ENCODE measurements at places on chromosomes 3 and 15. TPM values are rescaled to one million over a fixed set of nuclear protein-coding genes. Genes with fewer than 3 reads are reported as not detected.

GRCh38 chr3:150840802-150841515 lies 64.3 kb downstream of the MINDY4B start:
- no peak for DNase-seq

DNA sequence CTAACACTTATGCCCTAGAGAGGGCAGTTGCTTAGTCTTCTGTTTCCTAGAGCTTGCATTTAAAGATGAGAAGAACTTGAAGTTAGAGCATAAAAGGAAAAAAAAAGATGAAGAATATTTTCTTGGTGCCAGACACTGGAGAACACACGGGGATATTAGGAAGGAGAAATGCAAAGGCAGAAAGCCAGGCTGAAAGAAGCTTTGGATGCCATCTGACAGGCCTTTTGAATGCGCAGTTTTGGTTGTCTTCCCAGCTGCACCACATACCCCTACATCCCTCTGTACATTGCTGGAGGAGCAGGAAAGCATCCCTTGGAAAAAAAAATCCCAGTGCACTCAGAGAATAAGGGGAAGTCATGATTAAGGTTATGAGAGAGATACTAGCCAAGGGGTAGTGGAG lies 378.9 kb downstream of the GAP43 start:
- DNase-seq, result no peak

PIGZ gene
- total RNA-seq, result 0.89 TPM

PEX5L gene
- total RNA-seq, result 0.99 TPM

DNA sequence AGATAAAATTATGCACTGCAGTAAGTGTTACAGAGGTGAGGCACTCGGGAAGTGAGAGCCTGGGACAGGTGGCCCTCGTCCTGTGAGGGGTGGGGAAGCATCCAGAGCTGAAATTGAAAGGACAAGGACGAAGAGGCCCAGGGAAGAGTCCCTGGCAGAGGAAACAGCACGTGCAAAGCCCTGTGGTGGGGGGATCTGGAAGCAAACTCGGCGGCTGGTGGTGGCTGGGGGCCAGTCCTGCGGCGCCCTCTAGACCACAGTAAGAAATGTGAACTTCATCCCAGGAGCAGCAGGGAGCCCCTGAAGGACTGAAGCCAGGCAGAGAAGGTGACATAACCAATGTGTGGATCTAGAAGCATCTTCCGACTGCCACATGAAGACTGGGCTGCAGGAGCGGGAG lies 42.8 kb downstream of the GRIP2 start:
- no peak for DNase-seq

DNA sequence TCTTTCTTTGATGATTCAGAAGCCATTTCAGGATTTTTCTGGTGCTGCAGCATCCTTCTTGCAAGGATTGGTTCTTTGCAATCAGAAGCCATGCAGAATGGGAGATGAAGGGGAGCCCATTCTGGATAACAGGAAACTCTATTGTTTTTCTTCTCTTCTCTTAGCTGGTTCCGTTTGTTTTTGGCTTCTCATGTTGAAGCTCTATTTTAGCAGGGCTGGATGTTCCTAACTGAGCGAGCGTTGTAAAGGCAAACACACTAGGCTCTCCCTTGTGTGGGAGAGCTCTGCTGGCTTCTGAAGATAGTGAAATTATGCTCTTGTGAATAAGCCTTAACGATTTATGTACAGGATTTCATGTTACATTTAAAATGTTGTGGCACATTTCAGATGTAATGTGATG lies 8.3 kb downstream of the CACNA1D start:
- no peak for DNase-seq

DNA sequence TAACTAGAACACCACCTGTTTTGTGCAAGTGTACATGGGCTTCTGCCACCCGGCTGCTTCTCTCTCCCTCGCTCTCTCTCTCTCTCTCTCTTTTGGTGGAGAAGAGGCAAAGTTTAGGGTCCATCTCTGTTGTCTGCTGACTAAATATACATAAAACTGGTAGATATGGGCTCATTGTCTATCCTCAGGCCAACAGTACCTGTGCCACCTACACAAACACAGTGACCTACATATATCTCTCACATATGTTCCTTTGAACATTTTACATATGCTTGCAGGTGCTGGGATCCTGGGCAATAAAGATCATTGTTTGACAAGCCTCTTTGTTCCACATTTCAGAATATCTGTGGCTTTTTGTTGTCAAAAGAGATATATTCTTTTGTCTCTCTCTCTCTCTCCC lies 256.3 kb upstream of the KCNH8 start:
- DNase-seq, result no peak

NEO1 gene
- 47.7 TPM for total RNA-seq

GRCh38 chr3:188286087-188286513 lies 132.1 kb downstream of the LPP start:
- DNase-seq, result peak; percentile 94

RAMAC gene
- total RNA-seq, result 54.5 TPM

MUSTN1 gene
- not detected for total RNA-seq

- peak; percentile 47 for DNase-seq
Observed at GRCh38 chr3:52220380-52221026, 4.9 kb downstream of the TLR9 start.

ZMYND10 gene
- 0.08 TPM for total RNA-seq

DNA sequence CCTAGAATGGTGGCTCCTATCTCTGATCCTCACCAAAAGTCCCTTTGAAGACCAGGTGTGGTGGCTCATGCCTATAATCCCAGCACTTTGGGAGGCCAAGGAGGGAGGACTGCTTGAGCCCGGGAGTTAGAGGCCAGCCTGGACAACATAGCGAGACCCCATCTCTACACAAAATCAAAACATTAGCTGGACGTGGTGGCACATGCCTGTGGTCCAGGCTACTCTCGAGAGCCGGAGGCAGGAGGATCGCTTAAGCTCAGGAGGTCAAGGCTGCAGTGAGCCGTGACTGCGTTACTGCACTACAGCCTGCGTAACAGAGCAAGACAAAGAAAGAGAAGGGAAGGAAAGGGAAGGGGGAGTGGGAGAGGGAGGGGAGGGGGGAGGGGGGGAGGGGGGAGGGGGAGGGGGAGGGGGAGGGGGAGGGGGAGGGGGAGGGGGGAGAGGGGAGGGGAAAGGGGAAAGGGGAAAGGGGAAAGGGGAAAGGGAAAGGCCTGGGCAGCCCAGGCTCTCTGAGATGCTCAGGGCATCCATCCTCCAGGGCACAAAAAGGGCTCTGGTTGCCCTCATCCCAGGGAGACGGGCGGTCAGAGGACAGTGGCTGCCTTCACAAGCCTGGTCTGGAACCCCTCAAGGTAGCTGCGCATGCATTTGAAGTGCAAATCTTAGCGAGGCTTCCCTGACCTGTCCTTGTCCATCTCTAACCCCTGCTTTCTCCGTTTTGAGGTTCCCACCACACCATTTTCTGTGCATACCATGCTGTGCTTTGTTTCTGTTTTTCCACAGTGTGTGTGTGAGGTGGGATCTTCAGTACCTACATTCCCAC lies 76.1 kb downstream of the LDHAL6B start:
- DNase-seq, result no peak

ACAN gene
- not detected for total RNA-seq

SEMA4B gene
- total RNA-seq, result 18.9 TPM

DOCK3 gene
- total RNA-seq, result 0.02 TPM

DNA sequence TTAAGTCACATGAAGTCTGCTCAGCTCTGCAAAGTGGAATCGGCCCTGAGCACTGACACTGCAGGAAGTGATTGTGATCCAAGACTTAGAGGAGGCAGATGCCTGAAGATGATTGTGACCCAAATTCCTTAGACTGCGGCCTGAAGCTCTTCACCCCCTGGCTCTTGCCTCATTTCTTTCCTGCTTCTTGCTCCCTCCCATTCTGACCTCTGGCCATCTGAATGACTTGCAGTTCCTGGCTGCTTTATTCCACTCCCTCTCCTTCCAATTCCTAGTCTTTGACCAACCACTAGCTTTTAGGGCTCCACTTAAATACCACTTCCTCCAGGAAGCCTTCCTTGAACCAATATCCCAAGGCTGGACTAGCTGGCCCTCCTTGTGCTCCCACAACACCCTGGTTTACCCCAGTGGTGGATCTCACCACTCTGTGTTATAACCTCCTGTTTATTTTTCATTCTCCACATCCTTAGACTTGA lies 9.9 kb upstream of the EPB42 start:
- no peak for DNase-seq

PYGO1 gene
- 7.8 TPM for total RNA-seq

- DNase-seq, result peak; percentile 6
Observed at GRCh38 chr3:44232407-44232806, 9.3 kb upstream of the TOPAZ1 start.

GHSR gene
- total RNA-seq, result not detected

DNA sequence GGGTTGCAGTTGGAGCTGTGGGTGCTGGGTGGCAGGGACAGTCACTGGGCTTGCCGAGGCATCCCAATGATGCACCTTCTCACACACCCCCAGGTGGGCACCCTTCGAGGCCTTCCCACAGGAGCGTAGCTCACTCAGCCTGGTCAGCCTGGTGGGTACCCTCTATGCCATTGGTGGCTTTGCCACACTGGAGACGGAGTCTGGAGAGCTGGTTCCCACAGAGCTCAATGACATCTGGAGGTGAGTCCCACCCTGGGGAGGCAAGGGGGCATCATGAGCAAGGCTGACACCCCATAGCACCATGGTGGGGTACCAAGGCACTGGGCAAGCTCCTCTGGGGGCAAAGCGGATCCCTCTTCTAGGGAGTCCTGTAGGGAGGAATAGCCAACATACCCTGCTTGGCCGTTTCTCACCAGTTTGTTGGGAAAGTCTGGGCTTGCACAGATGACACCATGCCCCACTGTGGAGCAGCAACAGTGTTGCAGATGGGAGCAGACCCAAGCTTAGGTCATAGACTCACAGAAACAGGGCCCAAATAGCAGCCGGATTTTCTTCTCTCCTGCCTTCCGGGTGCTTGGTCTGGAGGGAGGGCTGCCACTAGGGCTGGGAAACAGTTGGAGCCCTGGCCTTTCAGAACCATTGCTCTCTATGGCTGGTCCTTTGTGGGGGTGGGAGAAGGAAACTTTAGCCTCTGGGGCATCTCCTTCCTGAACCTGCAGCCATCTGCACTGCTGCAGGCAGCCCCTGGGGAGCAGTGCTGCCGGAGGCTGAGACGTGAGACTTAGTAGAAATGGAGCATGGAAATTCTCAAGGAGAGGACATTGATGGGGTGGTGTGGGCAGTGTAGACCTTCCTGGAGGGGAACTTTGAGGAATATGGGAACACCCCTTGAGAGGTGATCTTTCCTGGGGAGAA lies 5.7 kb downstream of the KLHL40 start:
- DNase-seq, result no peak

DNA sequence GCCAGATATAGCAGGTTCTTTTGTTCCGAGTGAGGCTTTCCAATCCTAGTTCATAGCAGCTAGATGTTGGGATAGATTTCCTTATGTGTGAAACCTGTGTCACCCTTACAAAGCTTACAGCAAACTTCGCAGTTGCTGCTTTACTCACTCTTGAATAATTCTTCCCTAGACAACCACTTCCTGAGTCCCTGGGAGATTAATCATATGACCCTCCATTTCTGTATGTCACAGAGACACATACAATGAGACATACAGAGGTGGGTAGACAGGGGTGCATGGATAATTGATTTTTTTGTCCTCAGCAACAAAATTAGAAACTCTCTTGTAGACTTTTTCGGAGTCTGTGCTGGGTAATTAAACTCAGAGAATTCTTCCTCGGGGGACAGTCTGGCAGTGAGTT lies 163.2 kb downstream of the NSUN3 start:
- peak; percentile 32 for DNase-seq

DNA sequence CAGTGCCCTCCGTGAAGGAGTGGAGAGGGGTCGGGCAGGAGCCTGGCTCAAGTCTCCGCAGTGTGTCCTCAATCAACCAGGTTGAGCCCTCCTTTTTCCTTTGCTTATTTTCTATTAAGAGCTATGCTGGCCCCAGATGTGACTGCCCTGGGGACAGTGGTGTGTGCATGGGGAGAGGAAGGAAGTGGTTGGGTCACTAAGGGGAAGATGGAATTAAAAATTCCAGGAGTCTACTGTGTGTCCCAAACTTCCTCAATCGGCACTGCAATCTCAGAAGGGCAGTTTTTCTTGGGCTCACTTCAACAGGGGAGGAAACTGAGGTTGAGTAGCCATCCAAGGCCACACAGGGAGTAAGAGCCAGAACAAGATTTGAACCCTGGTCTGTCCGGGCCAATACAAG lies 13.7 kb upstream of the GRIP2 start:
- DNase-seq, result no peak
